ENCODE measurements at places on chromosomes 5 and 9.

GRCh38 chr5:76542887-76543690 is 80.1 kb downstream of the F2RL2 start:
- peak; percentile 19 for DNase-seq

GRCh38 chr5:73381590-73382400 is 66.8 kb downstream of the FOXD1 start:
- no peak for DNase-seq

DNA sequence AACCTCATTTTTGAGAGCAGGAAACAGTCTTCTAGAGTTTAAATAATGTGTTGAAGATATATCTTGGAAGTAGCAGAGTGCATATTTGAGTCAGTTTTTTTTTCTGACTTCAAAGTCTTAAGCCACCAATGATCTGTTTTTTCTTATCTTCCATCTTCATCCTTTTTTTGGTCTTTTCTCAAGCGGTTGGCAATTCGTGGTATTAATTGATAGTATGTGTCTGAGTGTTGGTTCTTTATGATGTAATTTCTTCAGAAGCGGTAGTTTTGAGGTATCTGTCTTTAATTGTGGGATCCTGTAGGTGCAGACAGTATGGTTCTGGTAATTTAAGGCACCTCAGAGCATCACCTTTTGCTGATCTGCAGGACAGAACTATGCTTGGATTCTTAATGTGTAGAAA is 3.9 kb downstream of the CSNK1G3 start:
- no peak for DNase-seq

DNA sequence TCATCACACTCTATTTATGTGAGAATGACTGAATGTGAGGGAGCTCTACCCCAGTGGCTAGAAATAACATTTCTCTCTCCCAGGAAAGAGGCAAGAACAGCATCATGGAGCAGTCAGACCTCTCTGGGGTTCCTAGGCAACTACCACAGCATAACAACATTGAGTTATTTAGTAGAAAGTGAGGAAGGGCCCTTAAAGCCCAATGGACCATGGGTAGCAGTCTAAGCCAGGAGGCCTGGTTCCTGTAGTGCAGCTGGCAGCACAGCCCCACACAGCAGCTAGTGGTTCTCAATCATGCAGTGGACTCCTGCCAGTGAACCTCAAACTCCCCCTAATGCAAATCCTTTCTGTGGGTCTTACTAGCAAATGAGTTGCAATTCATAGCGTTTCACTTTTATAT is 55.3 kb downstream of the SPEF2 start:
- DNase-seq: no peak

GRCh38 chr9:121735793-121736770 is 84.6 kb downstream of the DAB2IP start:
- DNase-seq: no peak

DNA sequence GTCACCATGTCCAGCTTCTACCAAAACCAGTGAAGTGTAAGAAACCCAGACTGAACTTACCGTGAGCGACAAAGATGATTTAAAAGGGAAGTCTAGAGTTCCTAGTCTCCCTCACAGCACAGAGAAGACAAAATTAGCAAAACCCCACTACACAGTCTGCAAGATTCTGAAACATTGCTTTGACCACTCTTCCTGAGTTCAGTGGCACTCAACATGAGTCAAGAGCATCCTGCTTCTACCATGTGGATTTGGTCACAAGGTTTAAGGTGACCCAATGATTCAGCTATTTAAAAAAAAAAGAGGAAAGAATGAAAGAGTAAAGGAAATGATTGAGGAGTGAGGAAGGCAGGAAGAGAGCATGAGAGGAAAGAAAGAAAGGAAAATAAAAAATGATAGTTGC is 19.8 kb downstream of the IL7R start:
- DNase-seq: no peak

DNA sequence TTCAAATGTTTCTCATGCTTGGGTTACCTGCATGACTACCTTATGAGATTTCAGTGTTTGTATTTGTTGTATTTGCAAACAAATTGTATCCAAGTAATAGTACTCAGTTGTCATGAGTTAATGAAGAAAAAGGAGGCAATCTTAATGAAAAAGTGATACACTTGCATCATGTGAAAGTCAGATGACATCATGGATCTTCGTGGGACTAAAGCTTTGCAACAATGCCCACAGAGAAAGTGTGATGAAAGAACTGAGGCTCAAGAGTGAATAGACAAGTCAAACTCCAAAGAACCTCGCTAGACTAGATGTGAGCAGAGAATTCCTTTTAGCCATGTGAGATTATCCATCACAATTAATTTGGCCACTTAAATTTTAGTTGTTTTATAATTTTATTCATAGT is 75.4 kb upstream of the ADRB2 start:
- DNase-seq: no peak

DNA sequence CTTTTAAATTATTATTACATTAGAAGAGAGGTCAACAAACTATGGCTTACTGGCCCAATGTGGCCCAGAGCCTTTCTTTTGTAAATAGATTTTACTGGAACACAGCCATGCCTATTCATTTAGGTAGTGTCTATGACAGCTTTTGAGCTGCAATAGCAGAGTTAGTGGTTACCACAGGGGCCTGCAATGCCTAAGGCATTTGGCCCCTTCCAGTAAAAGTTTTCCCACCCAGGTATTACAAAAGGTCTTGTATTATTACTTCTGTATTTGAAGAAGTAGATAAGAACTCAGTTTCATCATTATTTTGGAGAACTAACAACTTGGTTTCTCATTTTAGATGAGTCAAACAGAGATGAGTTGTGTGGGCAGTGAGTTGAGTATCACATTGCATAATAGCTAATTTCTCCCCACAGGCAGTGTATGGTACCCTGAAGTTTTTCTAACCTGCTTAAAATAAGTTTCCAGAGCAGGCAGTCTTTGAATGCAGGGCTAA is 9.5 kb downstream of the MTRR start:
- DNase-seq: no peak

GRCh38 chr5:169563369-169563768 is 20.2 kb upstream of the SPDL1 start:
- DNase-seq: no peak

- DNase-seq: no peak
These were observed 550.6 kb downstream of the CDH10 start for GRCh38 chr5:24094081-24094679.

DNA sequence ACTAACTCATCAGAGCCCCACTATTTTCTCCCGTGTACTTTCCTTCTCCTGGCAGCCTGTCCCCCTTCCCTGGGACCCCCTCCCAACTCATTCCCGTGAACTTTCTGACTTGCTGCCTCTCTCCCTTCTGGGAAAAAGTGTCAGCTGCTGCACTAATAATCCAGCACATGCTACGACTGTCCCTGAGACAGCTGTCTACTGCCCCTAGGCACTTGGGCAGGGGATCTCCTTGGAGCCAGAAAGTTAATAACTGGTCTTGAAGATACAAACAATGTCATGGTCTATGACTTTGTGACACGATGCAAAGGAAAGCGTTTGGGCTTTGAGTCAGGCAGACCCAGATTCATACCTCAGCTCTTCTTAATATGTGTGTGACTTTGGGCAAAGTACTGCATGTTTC is 10.1 kb upstream of the RNF183 start:
- no peak for DNase-seq

DNA sequence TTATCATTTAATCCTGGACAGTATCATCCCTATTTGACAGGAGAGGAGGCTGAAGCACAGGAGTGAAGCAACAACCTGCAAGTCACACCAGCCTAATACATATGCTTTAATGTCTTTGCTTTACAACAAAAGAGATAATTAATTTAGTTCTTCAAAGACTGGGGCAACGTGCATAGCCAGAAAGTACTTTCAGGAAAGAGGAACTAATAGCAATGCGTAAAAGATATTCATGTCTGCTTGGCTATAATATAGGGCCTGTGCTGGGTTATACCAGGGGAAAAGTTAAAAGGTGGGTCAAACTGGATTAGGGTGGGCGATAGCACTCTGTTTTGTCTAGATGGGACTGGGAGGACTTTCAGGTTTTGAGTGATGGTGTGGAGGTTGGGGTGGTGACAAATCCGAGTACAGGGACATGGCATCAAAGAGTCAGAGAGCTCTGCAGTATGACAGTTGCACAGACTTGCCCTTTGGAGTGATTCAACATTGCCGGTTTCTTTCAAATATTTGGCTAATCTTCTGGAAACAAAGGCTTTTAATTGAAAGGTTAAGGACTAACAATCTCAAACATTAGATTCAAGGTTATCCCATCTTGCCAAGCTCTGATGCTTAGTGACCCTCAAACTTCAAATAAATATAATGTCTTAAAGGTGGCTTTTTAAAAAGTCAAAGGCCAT is 11.9 kb downstream of the DAB2 start:
- DNase-seq: no peak

- DNase-seq: peak; percentile 93
These were observed at the start of gene HNRNPAB for GRCh38 chr5:178204182-178204934. TSS of gene HNRNPAB (plus strand) at chr5:178204533. CDS start at chr5:178204838, 305 bp downstream.

- no peak for DNase-seq
These were observed 105.8 kb downstream of the SREK1 start for GRCh38 chr5:66249920-66250319.

DNA sequence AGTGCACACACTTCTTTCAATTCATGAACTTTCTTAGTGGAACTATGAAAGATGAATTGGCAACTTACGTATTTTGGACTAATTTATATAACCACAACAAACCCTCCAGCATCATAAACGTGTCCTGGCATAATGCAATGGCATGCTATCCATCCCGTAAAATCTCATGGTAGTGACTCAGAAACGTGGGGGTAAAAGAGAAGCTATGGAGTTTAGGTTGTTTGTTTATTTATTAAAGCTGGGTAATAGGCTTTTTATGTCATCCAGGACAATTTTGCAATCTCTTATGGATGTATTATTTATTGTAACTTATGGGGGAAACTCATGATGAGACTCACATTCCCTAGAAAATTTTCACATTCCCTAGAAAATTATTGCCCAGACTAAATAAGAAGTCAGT is 106.3 kb downstream of the GDA start:
- no peak for DNase-seq

GRCh38 chr5:161403996-161404395 is 142.5 kb downstream of the GABRB2 start:
- no peak for DNase-seq

DNA sequence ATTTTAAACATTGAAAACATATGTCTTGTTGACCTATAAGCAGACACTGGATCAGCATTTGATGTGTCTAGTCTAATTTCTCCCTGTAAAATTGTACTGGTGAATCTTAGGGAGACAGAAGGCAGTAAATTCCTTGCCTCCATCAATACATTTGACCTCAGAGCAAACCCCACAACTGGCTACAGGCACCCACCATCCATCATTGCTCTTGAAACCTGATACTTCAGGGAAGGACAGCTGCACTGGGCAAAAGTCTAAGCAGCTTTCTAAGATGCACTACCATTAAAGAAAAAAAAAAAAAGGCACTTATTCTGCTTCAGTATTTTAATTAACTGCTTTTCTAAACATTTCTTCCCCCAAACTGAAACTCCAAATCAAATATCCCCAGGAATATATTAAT is 1051.3 kb upstream of the DMAC1 start:
- DNase-seq: no peak

DNA sequence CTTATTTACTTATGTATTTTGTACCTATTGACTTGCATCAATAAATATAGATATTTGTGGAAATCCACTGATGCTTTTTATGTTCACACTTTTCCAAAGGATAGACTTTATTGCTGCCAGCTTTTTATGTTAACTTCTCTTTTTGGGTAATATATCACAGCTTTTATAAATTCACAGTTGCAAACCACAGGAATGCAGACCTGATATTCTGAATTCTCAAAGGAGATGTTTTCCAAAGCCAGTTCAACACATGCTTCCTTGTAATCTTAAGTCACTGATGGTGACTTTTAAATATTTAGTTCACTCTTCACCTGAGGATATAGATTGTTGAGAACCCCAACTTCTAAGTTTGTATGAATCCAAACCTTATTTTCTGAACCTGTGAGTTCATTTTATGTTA is 223.4 kb upstream of the PRR16 start:
- DNase-seq: no peak

- no peak for DNase-seq
These were observed 92.2 kb upstream of the MOCS2 start for GRCh38 chr5:53201746-53202145.

DNA sequence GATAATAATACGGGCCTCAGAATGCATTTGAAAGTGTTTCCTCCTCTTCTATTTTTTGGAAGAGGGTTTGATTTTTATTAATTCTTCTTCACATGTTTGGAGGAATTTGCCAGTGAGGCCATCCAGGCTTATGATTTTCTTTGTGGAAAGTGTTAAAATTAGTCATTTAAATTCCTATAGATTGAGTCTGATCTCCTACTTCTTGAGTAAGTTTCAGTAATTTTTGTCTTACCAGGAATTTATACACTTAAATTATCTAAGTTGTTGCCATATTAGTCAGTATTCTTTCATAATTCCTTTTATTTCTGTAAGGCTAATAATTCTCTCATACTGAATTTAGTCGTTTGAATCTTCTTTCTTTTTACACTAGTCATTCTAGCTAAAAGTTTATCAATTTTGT is 25.2 kb upstream of the HAPLN1 start:
- DNase-seq: no peak

GRCh38 chr5:159095151-159095721 is 4.5 kb downstream of the EBF1 start:
- DNase-seq: no peak

DNA sequence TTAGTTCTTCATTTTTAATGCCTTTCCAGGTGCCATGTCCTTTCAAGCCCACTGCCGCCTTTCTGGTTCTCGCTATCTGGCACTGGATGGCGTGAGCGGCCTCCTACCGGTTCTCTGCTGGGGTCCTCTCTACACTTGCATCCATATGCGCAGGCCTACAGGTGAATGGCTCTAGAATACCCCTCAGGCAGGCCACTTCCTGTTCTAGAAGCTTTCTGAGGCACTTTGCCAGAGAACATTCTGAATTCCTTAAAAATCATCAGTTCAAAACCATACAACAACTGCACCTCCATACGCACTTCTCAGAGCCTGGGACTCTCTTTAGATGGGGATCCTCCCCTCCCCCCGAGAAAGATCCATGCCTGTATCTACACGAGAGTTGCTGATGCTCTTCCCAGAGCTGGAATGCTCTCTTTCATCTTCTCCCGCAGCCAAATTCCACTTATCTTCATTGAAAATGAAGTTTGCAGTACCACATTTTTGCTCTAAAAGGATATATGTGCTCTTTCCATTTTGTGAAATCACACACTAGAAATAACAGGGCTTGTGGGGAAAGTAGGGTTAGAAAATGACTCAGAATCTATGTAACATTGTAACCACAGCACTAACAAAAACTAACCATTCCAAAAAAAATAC is 1.4 kb upstream of the LHFPL2 start:
- no peak for DNase-seq

GRCh38 chr5:138334867-138335447 is 3.1 kb upstream of the FAM53C start:
- DNase-seq: no peak

GRCh38 chr5:180817893-180818674 is 15.5 kb upstream of the MGAT1 start:
- no peak for DNase-seq

DNA sequence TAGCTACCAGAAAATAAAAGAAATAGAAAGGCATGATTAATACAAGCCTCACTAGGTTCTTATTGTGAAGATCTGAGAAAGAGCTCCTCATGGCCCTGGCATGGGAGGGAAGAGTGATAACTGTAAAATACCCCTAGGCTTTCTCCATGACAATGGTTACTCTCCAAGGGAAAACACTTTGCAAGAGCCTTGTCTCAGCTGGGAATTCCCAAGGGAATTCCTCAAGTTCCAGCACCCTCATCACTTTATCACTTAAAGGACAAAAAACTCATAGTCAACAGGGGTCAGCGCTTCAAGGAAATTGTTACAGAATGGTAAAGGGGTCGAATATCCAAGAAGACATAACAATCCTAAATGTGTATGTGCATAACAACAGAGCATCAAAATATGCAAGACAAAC is 21.2 kb downstream of the SYK start:
- no peak for DNase-seq

GRCh38 chr9:6243746-6244145 is 28.1 kb downstream of the IL33 start:
- DNase-seq: no peak

All from stimulated activated CD4-positive, alpha-beta T cell treated with anti-CD3 and anti-CD28 coated beads, Interleukin-15, amount 100 ng/mL, for 1 hour (primary cell).